CD8-positive, alpha-beta memory T cell (primary cell): ENCODE measurements at places on chromosomes 3 and 15. TPM values are rescaled to one million over a fixed set of nuclear protein-coding genes. Genes with fewer than 3 reads are reported as not detected.

DNA sequence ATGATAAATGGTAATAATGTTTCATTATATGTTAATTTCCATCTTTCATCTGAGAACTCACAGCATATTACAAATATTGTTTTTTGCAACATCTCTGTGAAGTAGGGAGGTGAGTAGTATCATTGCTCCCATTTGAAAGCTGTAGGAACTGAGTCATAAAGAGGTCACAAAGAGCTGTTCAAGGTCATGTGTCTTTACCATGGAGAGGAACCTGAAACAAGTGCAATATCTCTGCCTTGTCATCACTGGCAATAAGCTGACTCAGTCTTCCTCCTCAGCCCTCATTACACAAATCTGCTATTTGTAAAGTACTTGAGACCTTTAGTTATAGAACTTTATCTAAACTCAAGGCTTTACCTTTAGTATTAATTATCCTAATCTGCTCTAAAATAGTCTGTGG lies 4.4 kb upstream of the ATP13A4 start:
- DNase-seq, result no peak

RASGRP1 gene
- 90.9 TPM for polyA plus RNA-seq

- no peak for DNase-seq
Measured at GRCh38 chr15:101523560-101523940, 34.0 kb upstream of the PCSK6 start.

GRCh38 chr3:36989005-36989404 lies 3.9 kb downstream of the EPM2AIP1 start:
- DNase-seq, result no peak

- peak; percentile 8 for DNase-seq
Measured at GRCh38 chr3:69326855-69327300, 59.0 kb downstream of the FRMD4B start.

DNA sequence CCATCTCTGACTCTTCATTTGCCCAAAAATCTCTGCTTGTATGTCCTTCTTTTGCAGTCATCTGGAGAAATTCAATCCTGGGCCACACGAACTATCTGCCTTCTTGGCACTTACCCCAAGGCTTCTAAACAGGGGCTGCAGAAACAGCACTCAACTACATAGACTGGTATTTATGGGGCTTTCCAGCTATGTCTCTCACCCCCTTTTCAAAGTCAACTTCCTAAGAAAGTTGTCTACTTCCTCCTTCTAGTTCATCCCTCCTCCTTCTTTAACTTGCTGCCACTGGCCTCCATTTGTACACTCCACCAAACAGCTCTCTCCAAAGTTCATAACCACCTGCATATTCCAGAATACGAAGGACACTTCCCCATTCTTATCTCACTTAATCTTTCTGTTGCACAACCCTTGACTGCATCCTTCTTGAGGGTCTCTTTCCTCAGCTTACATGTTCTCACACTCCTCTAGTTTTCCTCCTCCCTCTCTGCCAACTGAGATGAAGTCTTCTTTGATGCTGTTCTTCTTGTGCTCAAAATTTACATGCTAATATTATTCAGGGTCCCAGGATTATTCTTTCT lies 55.2 kb downstream of the PLD1 start:
- no peak for DNase-seq

DNA sequence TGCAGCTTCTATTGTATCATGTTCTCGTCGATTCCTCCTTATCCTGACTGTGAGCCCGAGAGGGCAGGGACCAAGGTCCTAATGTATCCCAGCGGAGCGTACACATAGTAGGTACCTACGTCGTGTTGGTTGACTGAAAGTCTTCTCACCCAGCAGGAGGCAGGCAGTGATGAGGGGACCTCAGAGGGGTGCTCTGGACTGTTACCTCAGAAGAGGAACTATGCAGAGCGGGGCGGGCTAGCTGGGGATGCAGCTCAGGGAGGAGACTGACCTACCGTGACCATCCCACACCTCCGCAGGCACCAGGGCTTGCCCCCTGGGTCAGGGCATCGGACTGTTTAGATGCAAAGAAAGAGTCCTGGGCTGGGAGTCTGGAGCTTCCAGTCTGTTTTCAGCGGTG lies 11.4 kb downstream of the CHAC1 start:
- DNase-seq, result no peak

DNA sequence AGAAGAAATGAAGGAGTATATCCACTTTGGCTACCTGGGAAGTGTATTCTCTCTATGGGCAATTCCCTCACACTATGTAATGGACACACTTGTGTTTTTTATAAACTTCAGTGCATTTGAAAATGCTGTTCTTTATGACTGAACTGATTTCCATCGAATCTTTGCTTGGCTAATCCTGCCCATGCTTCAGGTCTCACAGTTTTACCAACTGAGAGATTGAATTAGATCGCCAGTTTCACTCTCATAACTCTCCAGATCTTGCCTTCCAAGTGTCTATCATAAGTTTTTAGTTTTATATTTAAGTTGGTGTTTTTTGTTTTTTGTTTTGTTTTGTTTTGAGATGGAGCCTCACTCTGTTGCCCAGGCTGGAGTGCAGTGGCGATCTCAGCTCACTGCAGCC lies 73.5 kb upstream of the MBNL1 start:
- no peak for DNase-seq

- DNase-seq, result no peak
Measured at GRCh38 chr3:122826278-122826677, 31.4 kb downstream of the SLC49A4 start.

DNA sequence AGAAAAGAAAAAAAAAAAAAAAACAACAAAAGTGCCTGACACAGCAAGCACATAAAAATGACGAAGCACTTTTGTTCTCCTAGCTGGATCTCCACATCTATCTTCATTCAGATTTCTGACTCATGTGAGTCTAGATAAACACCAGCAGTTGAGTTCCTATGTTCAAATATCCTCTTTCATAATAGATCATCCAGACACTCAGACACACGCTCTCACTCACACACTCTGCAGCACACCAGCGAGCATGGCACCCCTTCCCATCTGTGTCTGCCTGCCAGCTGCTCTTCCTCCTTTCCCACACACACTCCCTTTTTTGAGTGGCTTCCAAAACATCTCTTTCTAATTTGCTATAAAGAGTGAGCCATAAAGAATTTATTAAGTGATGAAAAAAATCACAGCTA lies 19.8 kb upstream of the CELF6 start:
- DNase-seq, result no peak

DNA sequence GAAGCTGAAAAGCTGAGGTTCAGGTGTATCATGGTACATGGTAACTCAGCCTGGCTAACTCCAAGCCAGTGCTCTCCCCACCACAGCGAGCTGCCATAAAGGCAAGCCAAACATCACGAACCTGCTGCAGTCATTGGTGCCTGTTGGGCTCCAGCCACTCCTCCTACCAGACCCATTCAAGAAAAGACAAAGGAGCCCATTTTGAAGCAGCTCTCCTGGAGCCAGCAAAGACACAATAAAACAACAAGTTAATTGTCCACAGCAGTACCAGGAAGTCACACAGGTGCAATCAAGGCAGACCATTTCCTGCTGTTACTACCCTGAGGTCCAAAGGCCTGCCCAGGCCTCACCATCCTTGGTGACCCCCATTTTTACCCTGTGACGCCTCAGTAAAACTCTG lies 77.6 kb downstream of the DAPK2 start:
- no peak for DNase-seq

DNA sequence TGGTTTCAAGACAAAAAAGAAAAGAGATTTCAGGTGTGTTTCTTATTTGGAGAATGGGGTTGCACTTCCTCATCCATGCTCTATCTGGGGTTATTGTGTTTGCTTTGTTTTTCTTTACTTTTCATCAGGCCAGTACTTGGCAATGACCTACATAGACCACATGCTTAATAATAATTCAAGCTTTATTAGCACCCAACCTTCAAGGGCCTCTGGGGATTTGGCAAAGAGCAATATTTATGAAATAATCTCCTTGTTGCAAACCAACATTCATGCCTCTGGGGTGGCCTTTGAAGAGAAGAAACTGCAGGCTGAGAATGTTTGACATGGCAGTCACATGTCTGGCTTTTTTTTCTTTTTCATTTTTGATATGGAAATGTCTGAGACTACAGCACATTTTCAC lies 68.2 kb upstream of the SNRK start:
- DNase-seq, result no peak

GRCh38 chr15:78620021-78620526 lies 722 bp downstream of the CHRNA3 start:
- DNase-seq, result no peak

SEMA3F gene
- not detected for polyA plus RNA-seq

- no peak for DNase-seq
Measured at GRCh38 chr3:69209413-69209812, 87.0 kb upstream of the LMOD3 start.

DNA sequence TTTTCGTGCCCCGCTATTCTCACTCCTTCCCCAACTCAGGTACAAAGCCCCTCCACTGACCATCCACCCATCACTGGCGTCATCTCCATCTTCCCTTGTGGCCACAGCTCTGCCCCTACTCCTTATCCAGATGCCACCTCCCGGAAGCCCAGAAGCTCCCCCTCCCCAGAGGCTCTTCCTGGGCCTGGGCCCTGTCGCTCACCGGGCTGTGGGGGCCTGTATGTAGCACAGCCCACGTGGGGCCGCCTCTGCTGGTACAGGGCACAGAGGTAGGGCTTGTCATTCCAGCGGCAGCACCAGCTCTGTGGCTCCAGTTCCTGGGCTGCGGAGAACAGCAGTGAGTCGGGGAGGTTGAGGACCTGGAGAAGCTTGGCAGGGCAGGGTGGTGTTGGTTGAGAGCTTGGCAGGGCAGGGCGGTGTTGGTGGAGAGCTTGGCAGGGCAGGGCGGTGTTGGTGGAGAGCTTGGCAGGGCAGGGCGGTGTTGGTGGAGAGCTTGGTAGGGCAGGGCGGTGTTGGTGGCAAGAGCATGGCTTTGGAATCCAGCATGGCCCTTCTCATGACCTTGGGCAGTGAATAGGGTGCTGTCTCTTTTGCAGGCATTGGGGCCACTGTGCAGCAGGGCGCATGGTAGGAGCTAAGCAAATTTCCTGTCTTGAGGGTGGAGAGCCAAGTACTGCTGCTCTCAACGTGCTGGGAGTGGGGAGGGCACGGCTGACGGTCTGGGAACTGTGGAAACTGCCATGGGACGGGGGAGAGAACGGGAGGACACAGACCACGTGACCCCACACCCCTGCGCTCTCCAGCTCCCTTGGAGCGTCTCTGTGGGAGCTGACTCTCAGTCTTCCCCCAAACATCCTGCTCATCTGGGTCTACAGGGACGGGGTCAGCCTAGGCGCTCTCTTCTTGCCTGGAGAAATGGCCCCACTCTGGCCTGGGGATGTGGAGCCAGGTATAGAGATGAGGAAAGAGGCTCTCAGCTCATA lies 43.4 kb downstream of the MUC20 start:
- DNase-seq, result no peak

GRCh38 chr15:59274126-59274970 lies 67.7 kb downstream of the LDHAL6B start:
- DNase-seq, result no peak
